ENCODE measurements at places on chromosomes 2 and 18.

DNA sequence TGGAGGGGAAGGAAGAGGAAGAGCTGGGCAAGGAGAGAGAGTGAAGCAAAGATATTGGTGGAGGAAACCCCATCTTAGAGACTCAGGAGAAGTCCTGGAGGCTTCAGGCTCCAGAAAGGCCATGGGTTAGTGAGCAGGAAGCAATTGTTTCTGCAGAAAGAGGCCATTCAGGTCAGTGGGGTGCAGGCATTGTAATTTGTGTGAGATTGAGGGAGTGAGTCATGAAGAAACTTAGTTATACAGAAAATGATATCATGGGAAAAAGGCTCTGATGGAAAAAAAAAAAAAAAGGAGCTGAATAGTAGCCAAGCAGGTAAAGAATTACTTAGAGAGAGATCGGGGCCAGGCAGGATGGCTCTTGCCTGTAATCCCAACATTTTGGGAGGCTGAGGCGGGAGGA lies 4.0 kb downstream of the EMILIN2 start:
- no peak for DNase-seq

DNA sequence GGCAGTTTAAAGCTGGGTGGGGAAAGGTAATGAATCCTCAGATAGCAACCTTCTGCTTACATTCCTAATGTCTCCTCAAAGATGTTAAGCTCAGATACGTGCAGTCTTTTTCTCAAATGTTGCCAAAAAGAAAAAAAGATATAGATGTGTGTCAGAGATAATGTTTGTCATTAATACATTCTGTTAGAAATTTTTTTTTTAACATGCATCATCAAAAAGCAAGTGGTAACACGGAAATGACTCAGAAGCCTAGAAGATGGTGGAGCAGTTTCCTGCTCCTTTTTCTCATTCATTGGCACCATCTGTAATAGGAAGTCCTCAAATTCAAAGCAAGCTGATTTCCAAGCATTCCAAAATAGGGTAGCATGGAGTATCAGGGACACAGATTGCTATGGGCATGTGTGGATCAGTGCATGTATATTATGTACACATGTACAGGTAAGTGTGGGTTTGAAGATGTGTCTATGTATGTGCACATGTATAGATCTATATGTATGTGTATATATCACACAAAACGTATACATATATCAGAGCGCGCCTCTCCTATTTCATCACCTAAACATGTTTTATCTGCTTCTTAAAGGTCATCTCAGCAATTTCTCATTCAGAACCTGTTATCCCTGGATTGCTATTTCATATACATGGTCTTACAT lies 79.9 kb upstream of the ITGB6 start:
- DNase-seq, result no peak

DNA sequence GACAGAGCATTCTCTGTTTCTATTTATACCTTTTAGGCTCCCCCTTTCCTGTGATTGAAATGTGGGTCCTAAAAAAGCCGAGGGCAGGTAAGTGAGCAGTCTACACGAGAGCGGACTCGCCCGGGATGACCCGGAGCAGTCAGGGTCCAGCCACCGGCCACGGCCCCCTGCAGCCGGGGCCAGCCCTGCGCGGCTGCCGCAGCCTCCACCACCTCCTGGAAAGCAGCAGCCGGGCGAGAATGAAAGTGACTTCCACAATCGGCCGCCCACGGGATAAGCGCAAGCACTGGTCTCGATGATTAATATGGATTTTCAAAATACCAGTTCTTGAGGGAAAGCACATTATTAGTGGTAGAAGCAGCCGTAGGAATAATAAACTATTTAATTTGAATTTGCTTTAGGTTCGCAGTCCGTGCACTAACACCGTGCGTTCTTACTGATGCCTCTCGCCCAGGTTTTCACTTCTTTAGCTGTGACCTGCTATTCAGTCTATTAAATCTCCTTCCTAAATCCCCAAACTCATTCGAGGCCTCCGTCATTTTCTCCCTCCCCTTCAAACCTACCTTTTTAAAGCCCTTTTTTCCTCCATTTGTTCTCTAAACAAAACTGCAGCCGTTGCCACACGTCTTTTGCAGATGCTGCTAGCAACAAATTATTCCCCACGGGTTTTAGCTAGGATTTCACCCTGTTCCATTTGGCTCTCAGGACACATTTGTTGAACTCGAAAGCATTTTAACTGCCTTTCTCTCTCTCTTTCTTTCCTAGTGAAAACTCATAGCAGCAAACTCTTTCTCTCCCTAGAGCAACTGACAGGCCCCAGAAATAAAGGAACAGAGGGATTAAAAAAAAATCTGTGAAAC lies 1015.1 kb upstream of the PIK3C3 start:
- DNase-seq, result no peak

DNA sequence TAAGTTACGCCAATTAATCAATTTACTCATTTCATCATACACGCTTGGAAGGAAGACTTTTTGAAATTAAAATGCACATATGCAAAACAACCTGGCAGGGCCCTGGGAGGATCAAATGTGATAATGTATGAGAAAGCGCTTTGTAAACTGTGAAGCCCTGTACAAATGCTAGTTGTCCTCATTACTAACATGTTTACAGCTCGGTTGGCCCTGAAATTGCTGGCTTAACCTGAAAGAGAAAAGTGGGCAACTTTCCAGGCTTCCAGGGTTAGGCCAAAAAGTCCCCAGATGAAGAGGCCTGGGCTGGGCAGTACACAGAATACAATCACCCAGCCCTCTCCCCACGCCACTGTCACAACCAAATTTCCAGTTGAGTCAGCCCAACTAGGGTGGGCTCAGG lies 60.2 kb downstream of the DNMT3A start:
- no peak for DNase-seq

- DNase-seq, result no peak
Measured at GRCh38 chr2:96574364-96574763, 37.8 kb downstream of the ARID5A start.

- DNase-seq, result no peak
Measured at GRCh38 chr18:48723837-48724236, 185.0 kb downstream of the CTIF start.

DNA sequence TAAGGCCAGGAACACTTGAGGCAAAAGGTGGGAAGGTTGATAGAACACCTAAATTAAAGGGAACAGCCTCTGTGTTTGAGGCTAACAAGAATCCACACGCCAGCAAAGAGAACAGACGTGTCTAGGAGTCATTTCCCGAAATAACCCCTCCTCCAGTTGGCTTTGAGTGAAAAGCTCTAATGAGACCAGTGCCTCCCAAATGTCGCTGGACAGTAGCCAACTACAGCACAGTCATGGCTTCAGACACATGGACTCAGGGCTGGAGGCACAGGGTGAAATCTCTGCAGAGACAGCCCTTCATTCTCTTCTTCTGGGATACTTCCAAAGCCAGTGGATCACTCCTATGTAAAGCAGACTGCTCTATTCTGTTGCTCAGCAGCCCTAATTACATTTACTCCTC lies 49.6 kb downstream of the SOWAHC start:
- peak; percentile 62 for DNase-seq

GRCh38 chr2:186426153-186427016 lies 59.7 kb upstream of the ZC3H15 start:
- DNase-seq, result no peak

DNA sequence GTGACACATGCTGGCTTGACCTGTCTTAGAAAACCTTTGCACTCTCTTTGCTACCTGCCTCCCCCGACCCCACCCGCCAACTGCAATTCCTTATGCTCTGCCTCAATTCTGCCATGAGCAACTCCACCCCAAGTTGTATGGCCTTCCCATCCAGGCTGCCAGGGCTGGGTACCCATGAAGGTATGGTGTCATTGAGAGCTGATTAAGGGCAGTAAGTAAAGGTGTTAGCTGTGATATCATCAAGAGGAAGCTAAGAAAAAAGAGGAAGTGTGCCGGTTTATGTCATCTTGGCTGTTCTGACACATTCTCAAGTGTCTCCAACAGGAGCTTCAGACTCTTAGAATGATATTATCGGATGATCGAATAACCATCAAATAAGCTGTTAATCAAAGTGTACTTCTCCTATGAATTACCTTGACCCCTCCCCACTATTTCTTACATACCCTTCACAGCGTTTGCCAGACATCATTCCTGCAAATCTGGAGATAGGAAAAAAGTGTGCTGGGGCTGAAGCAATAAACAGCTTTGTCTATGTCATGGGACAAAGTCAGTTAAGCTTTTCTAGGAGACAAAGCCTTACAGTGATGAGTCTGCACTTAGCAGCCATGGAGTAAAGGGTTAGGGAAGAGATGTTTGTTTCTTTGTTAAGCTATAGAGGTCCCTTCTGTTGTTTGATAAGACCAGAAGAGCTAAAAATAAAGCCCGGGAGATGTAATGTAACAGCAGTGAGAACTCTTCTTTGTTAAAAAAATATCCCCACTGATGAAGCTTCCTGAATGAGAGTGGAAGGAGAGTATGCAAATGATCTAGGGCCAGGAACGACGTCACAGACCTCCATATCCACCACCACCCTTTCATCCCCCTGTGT lies 40.4 kb upstream of the SMAD2 start:
- DNase-seq, result no peak

DNA sequence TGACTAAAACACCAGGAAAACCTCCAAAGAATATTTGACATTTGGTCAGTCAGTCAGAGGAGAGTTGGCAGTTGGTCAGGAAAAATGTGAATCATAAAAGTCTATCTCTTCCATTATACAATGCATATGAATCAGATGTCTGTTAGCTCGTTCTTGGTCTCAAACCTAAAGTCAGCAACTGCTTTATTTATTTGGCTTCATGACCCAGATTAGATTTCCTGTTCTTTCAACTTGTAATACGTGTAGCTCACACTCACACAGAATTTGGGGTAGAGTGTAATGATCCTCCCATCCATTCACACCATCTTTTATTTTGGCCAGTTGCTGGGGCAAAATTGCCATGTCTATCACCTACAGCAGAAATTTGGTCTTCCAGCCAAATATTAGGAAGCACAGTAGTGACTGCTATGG lies 81.9 kb upstream of the COL5A2 start:
- no peak for DNase-seq

DNA sequence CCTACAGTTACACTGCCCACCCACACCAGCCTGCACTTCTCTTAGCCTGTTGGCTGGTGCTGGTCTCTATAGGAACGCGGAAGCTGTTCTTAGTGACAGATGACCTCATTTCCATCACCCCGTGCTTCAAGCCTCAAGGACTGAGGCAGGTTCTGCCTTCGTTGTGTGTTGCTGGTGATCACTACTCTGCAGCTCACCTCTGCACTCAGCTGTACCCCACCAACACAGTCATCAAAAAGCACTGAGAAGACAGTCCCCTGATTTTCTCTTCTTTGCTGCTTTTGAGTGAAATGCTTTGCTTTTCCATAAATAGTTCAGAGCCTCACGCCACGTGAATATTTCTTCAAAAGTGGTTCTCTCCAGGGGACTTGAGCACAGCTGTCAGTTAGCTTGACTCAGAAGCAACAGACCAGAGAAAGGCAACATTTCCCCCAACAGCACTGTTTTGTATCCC lies 225.7 kb upstream of the CCDC150 start:
- DNase-seq, result no peak

- DNase-seq, result no peak
Measured at GRCh38 chr18:25469489-25469888, 117.5 kb upstream of the ZNF521 start.

- no peak for DNase-seq
Measured at GRCh38 chr2:11651856-11652548, 18.0 kb downstream of the NTSR2 start.

DNA sequence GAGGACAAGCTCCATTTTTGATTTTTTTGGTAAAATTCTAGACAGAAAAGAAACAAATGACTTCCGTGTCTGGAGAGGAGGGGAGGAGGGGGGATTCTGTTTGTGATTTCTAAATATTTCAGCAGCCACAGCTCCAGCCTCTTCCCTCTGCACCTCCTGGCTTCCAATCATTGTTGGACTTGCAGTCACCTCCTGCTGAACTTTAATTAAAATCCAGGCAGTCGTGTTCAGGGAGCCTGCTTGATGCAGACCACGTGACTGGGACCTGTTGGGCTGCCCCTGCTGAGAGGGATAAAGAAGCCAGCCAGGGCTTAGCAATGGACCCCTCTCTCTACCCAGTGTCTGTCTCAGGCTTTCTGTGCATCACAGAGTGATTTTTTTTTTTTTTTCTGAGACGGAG lies 115.1 kb downstream of the SH3BP4 start:
- no peak for DNase-seq

GRCh38 chr2:126774761-126775160 lies 118.8 kb downstream of the GYPC start:
- DNase-seq, result no peak

DNA sequence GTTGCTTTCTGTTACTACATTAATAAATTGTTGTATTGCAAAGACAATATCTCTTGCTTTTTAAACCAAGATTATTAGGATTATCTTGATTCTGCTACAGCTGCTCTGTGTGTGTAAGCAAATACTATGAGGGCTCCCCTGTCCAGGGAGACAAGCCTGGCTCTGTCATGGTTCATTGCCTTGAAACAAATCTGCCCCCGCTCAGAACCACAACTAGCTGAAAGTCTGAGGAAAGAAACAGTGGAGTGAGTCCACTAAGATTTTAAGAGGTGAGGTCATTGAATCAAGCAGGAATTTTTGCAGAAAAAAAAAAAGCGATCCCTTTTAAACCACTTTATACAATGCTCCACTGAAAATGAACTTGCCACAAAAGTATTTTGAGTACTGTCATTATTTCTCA lies 30.8 kb upstream of the LRRTM4 start:
- DNase-seq, result no peak

DNA sequence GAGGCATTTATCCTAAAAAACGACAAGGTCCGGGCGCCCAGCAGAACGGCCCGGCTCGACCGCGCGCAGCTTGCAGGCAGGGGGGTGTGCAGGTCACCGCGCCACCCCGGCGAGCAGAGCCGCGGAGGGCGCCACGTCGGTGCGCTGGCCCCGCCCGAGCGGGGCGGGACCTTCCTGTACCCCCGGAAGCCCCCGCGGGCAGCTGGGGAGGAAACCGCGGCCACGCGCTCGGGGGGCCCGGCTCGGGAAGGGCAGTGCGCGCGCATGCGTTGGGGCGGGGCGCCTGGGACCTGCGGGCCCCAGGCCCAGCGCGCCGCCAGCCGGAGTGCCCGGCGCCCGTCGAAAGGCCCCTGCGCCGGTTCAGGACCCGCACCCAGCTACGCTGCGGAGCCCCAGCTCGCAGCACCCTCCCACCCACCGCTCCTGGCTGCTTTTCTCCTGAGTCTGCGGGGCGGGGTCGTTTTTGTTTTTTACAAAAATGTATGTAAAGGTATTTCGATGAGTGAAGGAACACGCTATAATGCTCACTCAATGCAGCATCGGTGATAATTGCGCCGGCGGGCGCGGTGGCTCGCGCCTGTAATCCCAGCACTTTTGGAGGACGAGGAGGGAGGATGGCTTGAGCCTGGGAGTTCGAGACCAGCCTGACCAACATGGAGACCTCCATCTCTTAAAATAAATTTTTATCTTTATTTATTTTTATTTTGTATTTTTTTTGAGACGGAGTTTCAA lies 47.7 kb upstream of the POMC start:
- DNase-seq, result no peak

DNA sequence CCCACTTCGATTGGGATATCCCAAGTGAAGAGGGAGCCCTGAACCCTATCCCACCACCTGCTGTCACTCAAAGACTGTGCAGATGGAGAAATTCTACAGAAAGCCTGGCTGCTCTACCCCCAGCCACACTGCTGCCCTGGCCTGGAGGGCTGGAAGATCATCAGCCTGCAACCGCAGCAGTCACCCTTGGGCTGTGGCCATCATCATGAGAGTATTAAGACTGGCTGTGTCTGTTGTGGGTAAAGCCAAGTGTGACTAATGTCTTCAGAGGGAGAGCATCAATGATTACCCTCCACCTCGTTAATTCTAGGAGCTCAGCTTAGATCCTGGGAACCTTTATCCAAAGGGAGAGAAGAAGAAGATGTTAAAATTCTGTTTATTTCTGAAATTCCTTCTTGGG lies 221.5 kb downstream of the TFCP2L1 start:
- DNase-seq, result no peak

Data from thoracic aorta (tissue), 2 donors.